Head of caudate nucleus (tissue), 42 donors: ENCODE measurements at places on chromosomes 11 and 22.

- peak; percentile 69 for DNase-seq
Observed at GRCh38 chr11:13850231-13851005, 112.1 kb upstream of the SPON1 start.

DNA sequence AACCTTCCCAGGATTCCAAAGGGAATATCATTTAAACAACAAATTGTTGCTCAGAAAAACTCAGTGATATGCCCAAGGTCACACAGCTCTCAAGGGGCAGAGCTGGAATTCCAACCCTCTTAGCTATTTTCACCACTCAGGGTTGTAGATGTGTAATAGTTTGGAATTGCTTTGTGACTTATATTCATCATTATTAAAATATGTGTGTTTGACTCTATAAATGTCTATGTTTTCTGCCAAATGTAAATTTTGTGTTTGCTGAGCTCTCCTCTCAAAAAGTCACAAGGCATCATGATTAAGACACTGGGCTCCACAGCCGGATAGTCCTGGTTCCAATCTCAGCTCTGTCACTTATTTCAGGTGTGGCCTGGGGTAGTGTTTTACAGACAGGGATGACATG is 407.3 kb downstream of the TMEM135 start:
- DNase-seq = no peak

GRCh38 chr11:116913000-116913399 is 75.6 kb upstream of the APOA1 start:
- DNase-seq = no peak

DNA sequence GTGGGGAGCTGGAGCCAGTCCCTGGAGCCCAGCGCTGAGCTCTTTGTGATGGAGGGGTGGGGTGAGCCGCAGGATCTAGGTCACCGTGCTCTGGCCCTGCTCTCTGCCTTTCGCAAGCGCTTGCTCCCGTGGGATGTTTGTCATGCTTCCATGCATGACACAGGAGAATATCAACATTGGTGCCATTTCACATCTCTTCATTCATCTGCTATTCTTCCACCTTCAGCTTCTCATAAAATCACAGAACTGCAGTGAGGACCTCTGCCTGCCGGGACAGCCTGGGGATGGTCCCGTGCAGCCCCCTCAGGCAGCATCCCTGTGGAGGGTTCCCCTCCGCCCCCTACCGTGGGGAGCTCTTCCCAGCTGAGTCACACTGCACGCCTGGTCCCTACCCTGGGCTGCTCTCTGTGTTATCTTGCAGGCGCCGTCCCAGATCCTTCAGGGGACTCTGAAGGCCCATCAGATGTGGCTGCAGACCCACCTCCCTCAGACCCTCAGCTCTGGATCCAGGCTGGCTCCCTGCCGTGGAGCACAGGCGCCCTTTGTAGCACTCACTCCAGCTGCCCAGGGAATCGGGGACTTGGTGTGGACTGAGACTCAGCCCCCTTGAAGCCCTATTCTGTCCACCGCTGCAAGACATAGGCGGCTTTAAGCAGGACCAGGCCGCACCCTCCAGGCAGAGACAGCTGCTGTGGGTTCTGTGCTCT is 5.1 kb upstream of the SEPTIN5 start:
- DNase-seq = no peak

DNA sequence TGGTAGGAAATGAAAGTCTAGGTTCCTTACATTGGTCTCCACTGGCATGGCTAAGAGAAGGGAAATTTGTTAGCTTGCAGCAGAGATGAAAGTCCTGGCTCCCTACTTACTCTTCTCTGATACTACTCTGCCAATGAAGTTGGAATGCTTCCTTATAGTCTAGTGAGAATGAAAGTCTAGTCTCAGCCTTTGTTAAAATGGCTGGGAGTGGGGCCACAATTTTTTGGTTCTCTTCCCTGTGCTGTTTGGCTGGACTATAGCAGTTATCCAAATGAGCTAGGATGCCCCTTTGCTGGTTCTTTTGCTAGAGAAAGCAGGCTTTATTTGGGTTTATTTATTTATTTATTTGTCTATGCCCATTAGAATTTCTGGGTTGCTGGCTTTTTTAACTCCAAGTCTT is 414.3 kb downstream of the AASDHPPT start:
- DNase-seq = peak; percentile 13

- DNase-seq = no peak
Observed at GRCh38 chr11:29750392-29750791, 266.4 kb downstream of the KCNA4 start.

DNA sequence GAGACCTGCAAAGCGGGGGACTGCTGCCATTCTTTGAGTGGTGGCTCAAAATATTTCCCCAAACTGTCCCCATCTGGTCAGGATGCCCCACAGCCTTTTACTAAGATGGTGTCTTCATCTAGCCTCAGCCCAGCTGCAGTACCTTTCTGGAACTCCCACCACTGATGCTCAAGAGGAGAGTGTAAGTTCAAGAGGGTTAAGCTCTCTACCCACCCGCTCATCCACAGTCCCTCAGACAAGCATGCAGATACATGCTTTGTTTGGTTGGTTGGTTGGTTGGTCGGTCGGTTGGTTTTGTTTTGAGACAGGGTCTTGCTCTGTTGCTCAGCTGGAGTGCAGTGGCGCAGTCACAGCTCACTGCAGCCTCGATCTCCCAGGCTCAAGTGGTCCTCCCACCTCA is 14.5 kb upstream of the CAVIN3 start:
- DNase-seq = no peak

- no peak for DNase-seq
Observed at GRCh38 chr11:76247091-76247490, 40.8 kb upstream of the WNT11 start.

- DNase-seq = no peak
Observed at GRCh38 chr11:127259102-127259501, 258.5 kb upstream of the KIRREL3 start.

DNA sequence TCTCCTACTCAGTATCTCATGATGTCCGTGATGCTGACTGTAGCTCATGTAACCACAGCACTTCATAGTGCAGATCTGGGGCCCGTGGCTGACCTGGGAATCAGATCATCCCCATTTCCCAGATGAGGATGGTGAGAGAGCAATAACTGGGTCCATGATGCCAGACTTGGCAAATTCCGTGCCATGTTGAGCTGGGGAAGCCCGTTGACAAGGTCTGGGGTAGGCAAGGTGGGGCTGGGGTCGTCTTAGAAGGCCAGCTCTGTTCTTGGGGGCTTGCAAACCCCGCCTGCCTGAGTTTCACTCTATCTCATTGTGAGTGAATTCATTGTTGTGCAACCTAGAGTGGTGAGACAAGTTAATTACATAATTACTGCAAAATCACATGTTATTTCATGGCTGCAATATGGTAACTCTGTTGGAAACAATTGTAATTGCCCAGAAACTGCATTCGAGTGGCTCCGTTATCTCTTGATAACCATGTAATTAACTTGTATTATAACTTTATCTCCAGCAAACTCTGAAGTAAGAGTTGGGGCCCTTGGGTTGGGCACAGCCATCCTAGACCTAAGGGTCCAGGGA is 41.7 kb downstream of the LMO1 start:
- no peak for DNase-seq

DNA sequence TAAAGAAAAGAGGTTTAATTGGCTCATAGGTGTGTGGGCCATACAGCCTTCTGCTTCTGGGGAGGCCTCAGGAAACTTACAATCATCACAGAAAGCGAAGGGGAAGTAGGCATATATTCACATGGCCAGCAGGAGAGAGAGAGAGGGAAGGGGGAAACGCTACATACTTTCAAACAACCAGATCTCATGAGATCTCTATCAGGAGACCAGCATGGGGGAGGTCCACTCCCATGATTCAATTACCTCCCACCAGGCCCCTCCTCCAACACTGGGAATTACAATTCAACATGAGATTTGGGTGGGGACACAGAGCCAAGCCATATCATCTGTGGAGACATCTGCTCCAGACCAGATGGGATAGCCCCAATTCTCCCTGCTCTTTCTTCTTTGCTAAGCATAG is 866.0 kb downstream of the BRD1 start:
- no peak for DNase-seq

- DNase-seq = no peak
Observed at GRCh38 chr11:93591247-93591898, 48.2 kb upstream of the SMCO4 start.

- no peak for DNase-seq
Observed at GRCh38 chr11:83223457-83223856, 29.9 kb downstream of the ANKRD42 start.

DNA sequence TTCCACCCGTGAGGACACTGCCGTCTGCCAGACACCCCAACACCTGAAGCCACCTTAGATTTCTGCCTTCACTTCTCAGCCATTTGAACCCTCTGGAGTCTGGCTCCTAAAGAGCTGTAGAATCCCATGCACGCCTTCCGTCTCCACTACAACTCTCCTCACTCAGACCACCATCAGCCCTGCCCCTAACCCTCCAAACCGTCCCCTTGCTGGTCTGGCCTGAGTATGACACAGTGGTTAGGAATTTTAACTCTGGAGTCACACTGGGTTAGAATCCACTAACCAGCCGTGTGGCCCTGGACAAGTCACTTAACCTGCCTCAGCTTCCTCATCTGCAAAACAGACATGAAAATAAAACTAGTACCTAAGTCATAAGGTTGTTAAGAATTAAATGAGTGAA is 3.0 kb downstream of the CNIH2 start:
- DNase-seq = no peak

GRCh38 chr11:114226356-114226755 is 69.8 kb upstream of the NNMT start:
- no peak for DNase-seq

DNA sequence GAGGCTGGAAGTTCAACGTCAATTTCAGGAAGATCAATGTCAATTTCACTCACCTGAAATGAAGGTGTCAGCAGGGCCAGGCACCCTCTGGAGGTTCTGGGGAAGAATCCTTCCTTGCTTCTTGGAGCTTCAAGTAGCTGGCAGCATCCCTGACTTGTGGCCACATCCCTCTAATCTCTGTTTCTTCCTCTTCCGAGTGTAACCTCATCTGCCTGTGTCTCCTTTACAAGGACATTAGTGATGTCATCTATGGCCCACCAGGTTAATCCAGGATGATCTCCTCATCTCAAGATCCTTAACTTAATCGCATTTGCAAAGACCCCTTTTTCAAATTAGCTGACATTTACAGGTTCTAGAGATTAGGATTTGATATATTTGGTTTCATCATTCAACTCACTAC is 240.8 kb upstream of the MTNR1B start:
- DNase-seq = no peak

- no peak for DNase-seq
Observed at GRCh38 chr11:65867284-65868071, 5.1 kb downstream of the EFEMP2 start.

- DNase-seq = no peak
Observed at GRCh38 chr22:38464992-38465672, 2.8 kb upstream of the KDELR3 start.

- peak; percentile 18 for DNase-seq
Observed at GRCh38 chr22:38412435-38413084, 42.4 kb downstream of the KCNJ4 start.

GRCh38 chr22:27638329-27639233 is 163.0 kb downstream of the MN1 start:
- no peak for DNase-seq

- DNase-seq = no peak
Observed at GRCh38 chr11:15519124-15519791, 404.5 kb downstream of the INSC start.

GRCh38 chr11:81246941-81247340 is 1486.7 kb downstream of the FAM181B start:
- no peak for DNase-seq

GRCh38 chr11:93548679-93549319 is 5.6 kb upstream of the SMCO4 start:
- no peak for DNase-seq

GRCh38 chr11:121968638-121969037 is 147.4 kb downstream of the BLID start:
- DNase-seq = no peak

GRCh38 chr11:1232883-1233321 is 10.0 kb downstream of the MUC5B start:
- DNase-seq = no peak

DNA sequence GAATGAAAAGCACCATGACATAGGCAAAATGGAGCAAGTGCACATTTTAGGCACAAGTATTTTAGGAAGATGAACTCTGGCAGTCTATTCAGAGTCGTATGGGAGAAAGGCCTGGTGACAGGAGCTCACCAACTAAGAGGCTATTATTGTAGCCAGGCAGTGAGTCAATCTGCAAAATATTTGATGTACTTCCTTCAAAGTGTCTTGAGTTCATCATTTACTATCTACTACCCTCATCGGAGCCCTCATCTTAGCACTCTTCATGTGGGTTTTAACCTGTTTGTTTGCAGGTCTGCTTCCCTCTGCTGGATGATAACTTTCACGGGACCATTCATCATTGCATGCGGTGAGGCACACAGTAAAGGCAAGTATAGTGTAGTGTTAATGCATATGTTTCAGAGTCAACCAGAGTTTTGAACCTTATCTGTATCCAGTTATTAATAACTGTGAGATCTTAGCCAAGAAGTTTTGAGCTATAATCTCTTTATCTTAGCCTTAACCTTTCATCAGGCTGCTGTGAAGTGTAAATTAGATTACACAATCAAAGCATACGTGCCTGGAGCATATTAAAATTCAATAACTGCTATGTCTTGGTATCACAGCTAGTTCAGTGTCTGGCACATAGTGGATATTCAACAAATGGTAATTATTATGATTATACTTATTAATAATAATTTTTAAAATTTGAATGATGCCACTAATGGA is 70.9 kb upstream of the SC5D start:
- no peak for DNase-seq

GRCh38 chr11:131832079-131832478 is 461.7 kb downstream of the NTM start:
- DNase-seq = no peak

DNA sequence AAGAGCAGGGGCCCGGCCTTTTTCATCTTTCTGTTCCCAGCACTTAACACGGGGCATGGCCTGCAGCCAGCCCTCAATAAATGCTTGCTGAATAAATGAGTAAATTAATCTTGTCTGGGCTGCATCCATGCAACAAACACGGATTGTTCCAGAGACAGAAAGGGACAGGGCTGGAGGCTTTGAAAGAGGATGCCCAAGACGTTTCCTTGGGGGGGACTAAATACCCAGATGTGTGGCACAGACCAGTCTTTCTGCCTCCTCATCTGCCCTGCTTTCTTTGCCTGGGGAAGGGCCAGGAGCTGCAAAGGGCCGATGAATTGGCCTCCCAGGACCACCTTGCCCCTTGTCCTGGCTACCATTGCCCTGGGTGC is 40.4 kb downstream of the SHISAL1 start:
- no peak for DNase-seq
